Activated CD8-positive, alpha-beta memory T cell treated with anti-CD3 and anti-CD28 coated beads for 4 hours (primary cell): ENCODE measurements at places on chromosomes 7 and 10.

- no peak for DNase-seq
Observed at GRCh38 chr7:91771394-91771793, 109.1 kb downstream of the MTERF1 start.

DNA sequence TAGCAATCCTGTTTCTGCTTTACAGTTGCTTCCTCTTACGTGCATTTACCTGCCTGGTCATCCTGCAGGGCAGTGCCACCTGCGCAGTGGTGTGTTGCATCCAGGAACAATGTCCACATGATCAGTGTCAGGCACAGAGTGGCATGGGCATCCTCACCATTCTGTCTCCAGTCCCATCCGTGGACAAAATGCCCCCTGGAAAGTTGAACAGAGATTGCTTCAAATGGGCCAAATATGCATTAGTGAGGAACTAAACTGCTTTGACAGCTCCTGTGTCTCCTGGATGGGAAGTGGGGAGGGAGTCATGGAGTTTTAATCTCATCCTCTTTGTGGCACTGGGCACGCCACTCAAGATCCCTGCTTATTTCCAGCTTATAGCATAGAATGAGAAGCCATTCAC is 151.8 kb downstream of the DPP6 start:
- DNase-seq, result no peak

DNA sequence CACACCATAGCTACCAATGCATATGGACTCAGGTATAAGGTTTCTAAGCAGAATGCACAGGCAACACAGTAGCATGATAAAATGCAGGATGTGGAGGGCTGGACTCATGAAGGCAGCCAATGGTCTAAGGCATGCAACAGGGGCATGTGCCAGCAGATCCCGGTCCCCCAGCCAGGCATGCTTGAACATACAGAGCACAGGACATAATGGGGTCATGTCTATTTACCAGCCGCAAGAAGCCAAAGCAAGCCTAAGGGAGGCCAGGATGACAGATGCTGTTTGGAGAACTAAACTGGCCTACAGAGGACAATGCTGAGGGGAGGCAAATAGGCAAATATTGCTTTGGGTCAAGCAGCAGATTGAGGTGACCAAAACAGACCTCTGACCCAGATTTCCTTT is 60.0 kb upstream of the PDLIM1 start:
- DNase-seq, result no peak

DNA sequence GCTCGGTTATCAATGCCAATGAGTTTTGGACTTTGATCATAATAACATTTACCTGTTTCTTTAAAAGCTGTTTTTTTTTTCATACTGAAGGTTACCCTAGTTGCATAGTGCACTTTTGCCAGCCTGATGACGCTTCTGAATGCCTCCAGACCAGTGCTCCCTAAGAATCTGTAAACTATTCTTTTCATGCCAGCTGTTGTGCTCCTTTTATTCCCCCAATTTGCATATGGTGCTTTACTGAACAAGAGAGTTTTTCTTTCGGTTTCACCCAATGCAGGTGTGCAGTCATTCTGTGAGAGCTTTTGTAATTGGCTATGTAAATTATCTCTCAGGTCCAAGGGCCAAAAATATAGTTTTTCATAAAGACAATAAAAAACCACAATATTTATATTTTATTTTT is 48.1 kb upstream of the GLCCI1 start:
- DNase-seq, result no peak

- no peak for DNase-seq
Observed at GRCh38 chr7:79420464-79420863, 33.0 kb downstream of the MAGI2 start.

DNA sequence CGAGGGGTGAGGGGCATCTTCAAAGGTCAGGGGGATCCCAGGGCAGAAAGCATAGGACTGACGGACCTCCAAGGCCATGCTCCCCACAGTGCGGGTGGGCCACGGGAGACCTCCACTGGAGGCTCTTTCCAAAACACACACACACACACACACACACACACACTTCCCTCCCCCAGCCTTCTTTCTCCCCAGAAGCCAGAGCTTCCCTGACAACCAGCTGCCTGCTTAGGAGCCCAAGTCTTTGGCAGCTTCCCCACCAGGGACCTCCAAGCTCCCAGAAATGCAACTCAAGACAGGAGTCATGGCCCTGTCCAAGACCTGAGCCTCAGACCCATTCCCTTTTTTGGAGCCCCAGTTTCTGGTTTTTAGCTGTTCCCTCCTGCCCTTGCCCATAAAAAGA is 710 bp upstream of the C10orf105 start:
- no peak for DNase-seq

DNA sequence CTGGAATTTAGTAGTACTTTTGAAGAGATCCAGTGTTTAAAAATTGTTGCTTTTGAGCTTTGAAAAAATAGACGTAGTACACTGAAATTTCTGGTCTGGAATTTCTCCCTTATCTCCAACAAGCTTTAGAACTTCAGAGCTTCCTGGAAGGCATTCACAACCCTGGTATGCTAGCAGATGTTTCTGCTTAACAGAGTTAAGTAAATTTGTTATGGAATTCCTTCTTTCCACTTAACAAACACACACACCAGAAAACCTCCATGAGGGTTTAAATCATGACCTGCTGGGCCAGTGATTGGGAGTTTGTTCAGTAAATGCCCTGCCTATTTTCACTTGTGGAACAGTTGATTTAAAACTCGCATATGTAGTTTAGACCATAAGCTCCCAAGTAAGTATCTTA is 13.7 kb downstream of the ASB15 start:
- no peak for DNase-seq

DNA sequence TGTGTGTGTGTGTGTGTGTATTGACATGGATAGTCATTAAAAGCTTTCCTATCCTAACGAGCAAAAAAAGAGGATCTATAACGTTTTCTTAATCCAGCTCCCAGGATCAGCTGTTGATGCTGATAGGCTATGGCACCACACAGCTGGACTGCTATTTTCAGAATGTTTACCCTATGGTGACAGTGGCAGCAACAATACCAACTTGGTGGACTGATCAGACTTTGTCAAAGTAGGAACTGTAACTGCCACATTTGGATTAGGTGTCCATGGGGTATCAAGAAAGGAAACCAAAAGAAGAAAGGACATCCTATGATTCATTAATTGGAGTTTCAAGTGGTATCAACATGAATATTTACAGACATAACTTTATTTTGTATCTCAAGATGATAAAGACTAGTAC is 2.7 kb upstream of the CLEC5A start:
- no peak for DNase-seq

GRCh38 chr10:112809736-112810135 is 140.3 kb upstream of the TCF7L2 start:
- DNase-seq, result no peak

DNA sequence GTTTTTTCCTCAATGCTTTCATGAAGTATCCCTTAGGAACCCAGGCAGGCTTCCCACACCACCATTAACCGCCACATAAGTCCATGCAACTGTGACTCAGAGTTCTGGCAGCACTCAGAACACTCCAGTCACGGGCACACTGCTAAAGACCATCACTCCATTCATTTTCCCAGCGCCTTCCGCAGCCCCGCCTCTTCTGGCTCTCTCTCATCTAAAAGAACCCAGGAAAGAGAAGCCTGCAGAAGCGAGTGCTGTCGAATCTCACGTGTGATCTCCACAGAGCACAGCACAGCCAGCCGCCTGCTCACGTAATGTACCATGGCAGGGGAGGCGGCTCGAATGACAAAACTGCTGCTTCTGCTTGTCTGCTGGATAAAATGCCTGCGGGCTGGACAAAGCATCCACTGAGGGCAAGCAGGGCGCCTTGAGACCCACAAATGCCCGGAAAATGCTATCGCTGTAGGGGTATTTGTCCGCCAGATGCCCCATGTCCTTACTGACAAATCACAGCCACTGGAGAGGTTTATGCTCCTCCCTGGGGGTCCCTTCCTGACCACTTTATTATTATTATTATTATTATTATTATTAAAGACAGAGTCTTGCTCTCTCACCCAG is 1.8 kb downstream of the PSMG3 start:
- DNase-seq, result no peak

DNA sequence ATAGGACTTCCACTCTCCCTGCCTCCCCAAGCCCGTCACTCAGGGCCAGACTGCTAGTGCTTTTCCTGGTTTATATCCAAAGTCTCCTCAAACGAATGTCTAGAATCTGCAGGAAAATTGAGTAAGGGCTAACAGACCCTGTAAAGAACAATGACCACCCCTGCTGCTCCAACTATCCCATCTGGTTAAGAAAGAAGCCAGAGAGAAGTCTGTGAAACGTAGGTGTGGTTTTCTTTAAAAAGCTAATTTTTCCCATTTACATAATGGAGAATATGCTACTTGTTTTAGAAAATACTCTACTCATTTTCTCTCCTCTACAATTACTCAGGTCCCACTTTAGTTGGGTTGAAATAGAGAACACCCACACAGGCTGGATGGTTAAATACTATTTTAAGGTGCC is 72.5 kb downstream of the FAM13C start:
- no peak for DNase-seq

- DNase-seq, result peak; percentile 6
Observed at GRCh38 chr10:118840071-118840775, 85.5 kb upstream of the CACUL1 start.

DNA sequence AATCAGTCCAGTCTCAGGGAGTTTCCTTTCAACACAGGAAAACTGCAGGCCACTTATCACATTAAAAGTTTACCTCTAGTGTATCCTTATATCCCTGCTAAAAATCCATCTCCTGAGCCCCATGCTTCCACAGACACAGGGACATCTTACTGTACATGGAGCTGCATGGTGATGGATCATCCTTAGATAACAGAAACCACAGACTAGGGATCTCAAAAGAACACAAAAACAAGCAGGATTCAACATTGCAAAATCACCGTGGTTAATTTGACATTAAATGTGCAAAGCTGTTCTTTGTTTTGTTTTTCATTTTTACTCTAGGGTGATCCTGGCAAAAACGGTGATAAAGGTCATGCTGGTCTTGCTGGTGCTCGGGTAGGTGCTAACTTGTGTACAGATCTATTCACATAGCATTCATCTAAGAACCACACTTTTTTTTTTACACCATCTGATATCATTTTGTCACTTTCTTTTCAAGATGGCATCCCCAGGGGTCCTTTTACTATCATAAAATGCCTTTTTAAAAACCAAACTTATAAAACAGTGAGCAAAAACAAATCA is 18.1 kb downstream of the COL1A2 start:
- no peak for DNase-seq

DNA sequence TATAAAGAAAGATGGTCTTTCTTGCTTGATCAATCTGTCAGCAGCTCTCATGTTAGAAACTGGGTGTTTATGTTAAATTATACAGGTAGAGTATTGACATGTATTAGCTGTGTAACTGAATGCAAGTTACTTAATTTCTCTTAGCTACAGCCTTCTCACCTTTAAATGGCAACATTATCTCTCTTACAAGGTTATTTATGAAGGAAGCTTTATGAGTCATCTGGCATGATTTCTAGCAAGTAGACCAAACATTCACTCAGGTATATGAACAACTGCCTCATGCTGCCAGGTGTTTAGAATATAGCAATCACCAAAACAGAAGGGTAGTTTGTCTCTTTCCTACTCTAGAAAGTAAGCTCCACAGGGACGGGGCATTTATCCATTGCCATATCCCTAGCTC is 8.5 kb downstream of the ARL4A start:
- DNase-seq, result no peak

GRCh38 chr10:102227050-102227449 is 951 bp downstream of the ELOVL3 start:
- DNase-seq, result no peak

DNA sequence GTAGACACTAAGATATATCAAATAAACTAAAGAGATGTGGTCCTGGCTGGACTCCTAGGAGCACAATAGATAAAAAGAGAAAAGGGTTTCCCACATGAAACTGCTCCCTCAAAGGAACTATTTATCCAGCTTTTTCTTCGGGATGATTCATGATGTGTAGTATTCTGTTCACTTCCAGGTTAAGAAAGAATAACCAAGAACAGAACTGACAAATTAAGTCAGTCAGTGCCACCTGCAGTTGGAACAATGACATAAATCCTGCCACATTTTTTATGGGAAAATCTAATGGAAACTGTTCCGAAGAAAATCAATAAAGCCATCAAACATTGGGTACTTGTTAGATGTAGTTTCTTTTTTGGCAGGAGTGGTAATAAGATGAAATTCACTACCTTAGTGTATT is 87.1 kb downstream of the POLR1F start:
- no peak for DNase-seq

- DNase-seq, result no peak
Observed at GRCh38 chr7:16811551-16811950, 6.8 kb upstream of the AGR2 start.

DNA sequence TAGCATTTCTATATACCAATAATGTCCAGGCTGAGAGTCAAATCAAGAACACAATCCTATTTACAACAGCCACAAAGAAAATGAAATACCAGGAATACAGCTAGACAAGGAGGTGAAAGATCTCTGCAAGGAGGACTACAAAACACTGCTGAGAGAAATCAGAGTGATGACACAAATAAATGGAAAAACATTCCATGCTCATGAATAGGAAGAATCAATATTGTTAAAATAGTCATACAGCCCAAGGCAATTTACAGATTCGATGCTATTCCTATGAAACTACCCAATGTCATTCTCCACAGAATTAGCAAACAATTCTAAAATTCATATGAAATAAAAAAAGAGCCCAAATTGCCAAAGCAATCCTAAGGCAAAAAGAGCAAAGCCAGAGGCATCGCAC is 116.8 kb upstream of the ZNF32 start:
- no peak for DNase-seq

- no peak for DNase-seq
Observed at GRCh38 chr10:43399320-43400310, 9.4 kb downstream of the HNRNPF start.

DNA sequence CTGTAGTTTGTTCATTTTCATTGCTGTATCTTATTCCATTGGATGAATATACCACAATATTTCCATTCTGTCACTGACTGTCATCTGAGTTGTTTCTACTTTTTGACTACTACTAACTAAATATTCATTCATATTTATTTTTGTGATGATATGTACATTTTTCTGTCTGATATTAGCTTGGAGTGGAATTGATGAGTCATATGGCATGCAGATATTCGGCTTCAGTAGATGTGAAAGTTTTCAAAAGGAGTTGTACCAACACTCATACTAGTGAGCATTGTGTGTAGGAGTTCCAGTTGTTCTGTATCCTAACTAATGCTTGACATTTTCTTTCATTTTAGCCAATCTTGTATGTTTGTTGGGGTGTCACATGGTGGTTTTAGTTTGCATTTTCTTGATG is 7.7 kb downstream of the RUNDC3B start:
- no peak for DNase-seq

DNA sequence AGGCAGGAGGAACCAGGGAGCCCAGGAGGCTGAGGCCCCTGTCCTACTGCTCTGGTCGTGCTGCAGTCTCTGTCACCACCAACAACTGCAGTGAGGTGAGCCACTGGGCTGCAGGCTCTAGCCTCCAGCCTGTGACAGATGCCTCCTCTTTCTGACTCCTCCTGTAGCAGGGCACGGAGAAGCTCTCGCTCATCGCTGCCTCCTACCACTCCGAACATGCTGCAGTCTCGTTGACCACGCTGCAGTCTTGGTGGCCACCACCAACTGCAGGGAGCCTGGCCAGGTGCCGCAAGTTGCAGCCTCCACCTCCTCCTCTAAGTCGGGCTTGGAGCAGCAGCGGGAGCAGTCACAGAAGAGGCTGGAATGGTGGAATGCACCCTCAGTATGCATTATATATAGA is 22.1 kb upstream of the VOPP1 start:
- no peak for DNase-seq

- DNase-seq, result no peak
Observed at GRCh38 chr10:102322914-102323313, 72.6 kb upstream of the NFKB2 start.
